ENCODE measurements at places on chromosomes 13 and 19.
A peak's percentile ranks its signal among the peaks of the same experiment; 100 is the strongest.

DNA sequence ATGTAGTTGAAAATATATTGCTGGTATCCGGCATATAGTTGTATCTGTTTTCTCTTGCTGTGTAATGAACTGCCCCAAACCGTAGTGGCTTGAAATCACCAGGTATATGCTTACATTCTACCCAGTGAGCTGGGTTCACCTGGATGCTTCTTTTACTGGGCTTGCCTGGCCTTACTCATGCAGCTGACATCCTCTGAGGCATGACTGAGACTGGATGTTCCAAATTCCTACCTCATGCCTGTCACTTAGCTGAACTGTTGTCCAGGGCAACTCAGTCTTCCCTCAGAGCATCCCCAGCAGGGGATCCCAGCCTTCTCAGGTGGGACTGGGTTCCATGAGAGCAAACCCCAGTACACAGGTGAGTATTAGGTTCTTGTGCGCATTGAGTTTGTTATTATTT, 66.8 kb downstream of the IFT88 start:
- DNase-seq = no peak

GRCh38 chr13:43879755-43880181, at the start of gene LACC1:
TSS of gene LACC1 (plus strand) at chr13:43879904. CDS start at chr13:43880986, 1,082 bp downstream.
- peak; percentile 33 for DNase-seq

DNA sequence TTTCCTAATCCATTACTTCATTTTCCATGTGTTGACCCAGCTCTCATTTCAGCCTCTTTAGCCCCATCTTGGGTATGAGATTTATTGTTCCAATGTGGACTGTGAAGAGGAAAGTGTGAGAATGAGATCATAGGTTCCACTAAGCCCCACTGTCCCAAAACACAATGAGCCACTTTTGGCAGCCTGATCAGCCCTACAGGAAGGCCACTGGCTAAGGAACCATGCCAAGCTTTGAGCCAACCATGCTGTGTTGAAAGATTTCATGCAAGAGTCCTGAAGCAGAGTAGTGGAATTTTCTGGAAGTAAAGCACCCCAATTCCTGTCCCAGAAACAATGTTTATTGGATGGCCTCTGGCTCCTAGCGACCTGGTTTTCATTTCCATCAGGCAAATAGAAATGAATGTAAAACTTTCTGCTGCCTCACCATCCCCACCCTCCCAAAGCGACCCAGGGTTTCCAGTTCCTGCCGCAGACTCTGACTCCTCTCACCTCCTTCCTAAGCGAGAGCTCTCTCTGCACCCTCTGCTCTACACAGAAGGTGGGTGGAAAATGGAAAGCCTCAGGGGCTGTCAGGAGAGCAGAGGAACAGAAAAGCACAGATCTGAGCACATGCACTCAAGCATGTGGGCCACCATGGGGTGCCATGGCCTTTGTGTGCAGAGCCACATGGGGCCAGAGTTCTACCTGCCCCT, 73.1 kb downstream of the KCTD12 start:
- DNase-seq = no peak

DNA sequence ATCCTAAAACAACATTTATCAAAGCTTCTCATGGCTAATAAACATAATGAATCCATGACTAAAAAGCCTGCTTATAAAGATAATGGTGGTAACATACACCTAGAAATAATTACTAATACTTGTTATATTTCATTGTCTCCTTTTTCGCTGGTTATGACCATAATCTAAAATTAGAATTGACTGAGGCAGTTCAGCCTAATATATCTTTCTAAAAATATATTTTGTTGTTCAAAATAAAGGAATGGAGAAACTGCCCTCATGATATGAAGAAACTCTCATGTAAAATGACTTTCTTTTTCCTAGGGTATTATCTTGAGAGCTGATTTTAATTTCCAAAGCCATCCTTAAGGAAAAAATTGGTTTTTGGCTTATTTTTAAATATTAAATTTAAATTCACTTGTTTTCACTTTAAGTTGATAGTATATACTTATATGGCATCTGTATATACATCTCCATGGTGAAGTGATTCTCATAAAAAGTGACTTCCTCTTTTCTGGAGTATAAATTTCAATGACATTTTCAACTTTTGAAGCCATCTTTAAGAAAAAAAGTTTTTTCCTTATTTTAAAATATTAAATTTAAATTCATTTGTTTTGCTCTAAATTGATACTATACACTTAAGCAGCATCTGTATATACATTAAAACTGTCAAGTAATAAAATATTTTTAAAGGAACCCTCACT, 204.6 kb downstream of the VWA8 start:
- DNase-seq = no peak

DNA sequence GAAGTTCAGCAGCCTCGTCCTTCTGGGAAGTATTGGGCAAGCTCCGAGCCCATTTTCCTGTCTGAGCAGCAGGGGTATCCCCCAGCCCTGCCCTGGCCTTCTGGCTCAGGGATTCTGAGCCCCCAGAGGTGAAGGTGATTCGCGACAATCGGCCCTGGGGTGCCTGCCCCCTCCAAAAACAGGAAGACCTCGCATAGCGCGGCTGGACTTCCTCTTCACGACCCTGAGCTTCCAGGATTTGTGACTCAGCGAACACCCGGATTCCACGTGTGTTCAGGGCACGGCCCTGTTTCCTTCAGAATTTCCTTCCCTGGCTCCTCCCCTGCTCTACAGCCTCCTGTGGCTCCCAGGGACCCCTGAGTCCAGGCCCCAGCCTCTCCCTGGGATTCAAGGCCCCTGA, at the start of gene SEMA6B:
Gene SEMA6B, minus strand, starts transcription at position 116 of the 400 bp plus-strand sequence. CDS start 1,227 bp downstream, outside the sequence.
- DNase-seq = no peak

- DNase-seq = peak; percentile 1
Observed at GRCh38 chr13:110137680-110138009, 169.3 kb downstream of the COL4A1 start.

DNA sequence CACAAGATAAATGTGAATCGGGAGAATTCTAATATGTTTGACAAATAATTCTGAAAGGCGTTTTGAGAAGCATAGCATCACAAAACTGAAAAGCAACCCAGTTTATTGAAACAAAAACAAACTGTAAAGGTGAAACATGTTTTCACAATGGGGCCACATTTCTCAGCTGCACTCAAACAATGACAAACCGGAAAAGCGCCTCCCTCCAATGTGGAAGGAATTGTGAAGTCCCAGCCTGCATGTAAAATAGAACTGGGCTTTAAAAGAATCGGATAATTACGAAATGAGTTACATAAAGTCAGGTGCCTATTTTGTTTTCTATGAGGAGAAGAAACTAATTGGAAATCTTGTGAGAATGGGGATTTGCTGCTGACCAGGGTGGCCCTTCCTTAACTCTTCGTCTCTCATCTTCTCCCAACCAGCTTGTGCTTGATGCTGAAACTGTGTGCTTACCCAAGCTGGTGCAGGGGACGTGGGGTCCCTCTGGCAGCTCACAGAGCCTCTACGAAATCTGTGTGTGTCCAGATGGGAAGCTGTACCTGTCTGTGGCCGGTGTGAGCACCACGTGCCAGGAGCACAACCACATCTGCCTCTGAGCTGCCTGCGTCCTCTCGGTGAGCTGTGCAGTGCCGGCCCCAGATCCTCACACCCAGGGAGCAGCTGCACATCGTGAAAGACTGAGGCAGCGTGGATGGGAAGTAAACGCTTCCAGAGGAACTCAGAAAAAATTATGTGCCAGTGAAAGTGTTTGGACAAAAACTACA, 109.4 kb downstream of the SACS start:
- no peak for DNase-seq

GRCh38 chr19:4556597-4557127, 2.8 kb downstream of the SEMA6B start:
- DNase-seq = no peak

DNA sequence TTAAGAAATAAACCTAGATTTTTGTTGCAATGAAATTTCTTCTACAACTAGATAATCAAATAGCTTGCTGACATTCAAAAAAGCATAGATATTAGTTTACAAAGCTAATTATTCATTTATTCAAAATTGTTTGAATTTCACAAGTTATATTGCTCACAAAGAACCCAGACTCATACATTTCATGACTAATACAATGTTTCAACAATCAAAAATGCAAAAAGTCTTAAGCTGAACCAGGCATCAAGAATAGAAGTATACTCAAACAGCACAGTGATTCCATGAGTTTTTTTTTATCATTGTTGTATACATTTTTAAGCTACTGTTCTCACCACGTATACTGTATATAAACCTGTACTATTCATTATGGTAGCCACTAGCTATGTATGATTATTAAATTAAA, 51.0 kb downstream of the DIAPH3 start:
- DNase-seq = no peak

- no peak for DNase-seq
Observed at GRCh38 chr13:66208589-66208988, 1021.5 kb downstream of the PCDH9 start.

DNA sequence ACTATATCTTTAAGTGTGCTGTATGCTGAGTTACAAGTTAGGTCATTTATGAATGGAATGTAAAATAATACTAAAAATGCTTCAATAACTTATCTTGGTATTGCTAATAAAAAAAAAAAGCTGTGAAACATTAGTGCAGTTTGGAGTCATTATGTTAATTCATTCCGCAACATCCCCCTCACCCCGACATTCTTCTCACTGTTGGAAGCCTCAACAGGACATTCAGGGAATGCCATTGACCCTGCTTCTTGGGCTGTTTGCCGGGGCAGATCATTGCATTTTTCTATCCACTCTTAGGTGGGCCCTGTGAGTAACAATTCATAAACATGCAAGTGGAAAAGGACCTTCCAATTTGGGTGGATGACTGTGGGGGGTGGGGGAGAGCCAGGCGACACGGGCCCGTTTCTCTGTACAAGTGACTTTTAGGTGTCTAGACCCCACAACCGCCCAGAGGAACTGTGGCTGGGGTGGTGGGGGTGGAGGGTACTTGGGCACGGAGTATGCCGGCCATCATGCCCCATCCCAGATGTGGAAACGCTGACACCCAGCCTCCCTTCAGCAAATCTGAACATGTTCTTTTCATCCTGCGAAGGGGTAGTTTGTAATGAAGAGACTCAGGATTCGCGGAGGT, 185.9 kb downstream of the ZNF536 start:
- no peak for DNase-seq

- no peak for DNase-seq
Observed at GRCh38 chr13:103395139-103395538, 328.9 kb upstream of the SLC10A2 start.

All from CD4-positive, alpha-beta T cell treated with Interleukin-15 for 4 hours (primary cell).